Stimulated activated naive CD8-positive, alpha-beta T cell treated with anti-CD3 and anti-CD28 coated beads, Interleukin-15, Interleukin-2, amounts not matched to agents 100 U/mL and 50 U/mL, for 24 hours (primary cell): ENCODE measurements at places on chromosomes 16 and 17.

GRCh38 chr17:28313841-28314240, 5.2 kb upstream of the TMEM97 start:
- DNase-seq = no peak

DNA sequence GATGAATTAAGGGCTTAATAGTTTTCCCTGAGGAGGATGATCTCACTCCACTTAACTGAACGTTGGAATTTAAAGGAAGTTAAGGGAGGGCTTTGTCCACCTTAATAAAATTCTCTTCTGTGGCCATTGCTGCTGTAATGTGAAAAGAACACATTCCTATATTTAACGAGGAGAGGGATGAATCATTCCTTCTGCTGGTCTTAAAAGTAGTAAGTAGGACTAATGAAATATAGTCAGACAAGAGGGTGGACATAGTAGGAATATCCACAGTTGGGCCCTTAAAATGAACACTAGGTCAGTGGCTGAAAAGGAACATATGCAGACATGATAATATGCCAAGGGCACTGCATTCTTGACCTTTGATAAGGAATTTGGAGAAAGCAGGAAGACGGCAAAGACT, 405.6 kb downstream of the PMP22 start:
- DNase-seq = no peak

DNA sequence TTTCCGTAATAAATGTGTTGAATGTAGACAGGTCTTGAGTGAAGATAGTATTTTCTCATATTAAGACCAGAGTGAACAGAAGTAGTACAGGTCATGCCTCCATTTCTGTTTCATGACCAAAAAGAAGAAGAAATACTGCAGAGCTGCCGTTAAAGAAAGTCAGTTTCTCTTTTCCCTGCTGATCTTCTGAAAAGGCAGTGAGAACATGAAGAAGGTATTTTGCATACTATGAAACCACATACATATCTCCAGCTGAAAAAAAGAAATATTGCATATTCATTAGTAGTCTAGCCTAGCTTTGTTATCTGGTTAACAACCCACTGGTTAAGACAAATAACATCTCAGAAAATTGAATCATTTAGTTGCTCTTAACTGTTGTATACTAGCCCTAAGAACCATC, 138.4 kb downstream of the PHKB start:
- no peak for DNase-seq

- DNase-seq = no peak
These were observed 22.5 kb upstream of the TACO1 start for GRCh38 chr17:63578027-63578768.

DNA sequence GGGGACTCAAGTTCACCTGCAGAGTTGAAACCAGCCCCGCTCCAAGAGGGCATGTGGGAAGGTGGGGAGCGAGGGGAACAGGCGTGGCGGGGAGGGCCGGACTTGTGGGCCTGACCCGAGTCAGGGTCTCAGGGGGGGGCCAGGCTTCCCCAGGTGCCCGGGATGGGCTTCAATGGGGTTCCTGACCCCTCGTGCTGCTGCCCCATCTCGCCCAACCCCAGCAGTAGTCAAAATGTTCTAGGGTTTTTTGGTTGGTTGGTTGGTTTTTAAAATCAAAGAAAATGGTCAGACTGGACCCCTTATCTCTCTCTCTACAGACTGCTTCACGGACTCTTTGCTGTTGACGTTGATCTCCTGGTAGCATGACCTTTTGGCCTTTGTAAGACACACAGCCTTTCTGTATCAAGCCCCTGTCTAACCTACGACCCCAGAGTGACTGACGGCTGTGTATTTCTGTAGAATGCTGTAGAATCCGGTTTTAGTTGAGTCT, 69.5 kb downstream of the AMFR start:
- no peak for DNase-seq

DNA sequence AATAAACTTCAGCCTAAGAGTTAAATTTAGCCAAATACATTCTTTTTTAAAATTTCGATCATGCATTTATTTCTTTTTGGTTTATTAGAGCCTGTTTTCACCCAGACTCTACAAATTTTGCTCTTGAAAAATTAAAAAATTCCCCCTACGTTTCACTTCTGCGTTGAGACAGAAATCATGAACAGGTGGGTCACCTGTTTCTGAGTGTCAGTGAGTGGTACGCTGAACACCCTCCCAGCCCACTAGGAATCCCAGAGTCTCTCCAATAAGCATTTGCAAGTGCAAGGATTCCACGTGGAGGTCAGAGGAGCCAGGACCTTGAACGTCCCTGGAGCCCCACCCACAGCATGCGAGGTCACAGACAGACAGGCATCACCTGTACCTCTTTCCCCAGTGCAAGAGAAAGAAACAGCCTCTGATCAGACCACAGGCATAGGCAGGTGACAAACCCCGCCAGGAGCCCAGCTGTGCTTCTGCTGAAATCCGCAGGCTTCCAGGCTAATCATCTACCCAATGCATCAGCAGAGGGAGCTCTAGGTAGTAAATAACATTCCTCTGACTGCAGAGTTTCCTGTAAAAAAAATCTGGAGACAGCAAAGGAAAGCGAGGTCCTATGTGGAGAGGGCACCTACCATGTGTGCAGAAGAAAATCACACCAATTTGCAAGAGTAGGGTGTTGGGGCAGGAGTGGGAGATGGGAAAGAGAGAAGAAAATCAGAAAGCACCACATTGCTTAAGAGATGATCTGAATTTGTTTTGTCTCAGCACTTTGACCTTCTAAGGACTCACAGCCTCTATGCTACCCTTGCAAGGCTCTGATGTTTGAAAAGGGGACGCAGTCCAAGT, 5.9 kb upstream of the XYLT1 start:
- peak; percentile 30 for DNase-seq

GRCh38 chr17:6184508-6184907, 114.3 kb downstream of the WSCD1 start:
- DNase-seq = no peak

DNA sequence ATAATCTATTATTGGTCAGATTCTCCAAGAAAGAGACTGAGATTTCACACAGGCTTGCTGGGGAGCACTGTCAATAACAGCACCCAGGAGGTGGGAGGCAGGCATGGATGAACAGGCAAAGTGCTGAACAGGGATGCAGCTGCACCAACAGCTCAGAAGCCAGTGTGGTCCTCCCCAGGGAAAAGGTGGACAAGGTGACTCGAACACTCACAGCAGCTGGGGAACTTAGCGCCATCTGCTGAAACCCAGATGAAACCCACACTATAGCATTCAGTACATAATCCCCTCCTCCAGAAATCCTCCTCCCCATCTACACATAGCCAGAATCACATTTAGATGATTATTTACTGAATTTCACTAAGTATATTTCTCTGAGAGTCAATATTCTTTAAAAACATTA, 255.2 kb upstream of the WSB1 start:
- DNase-seq = no peak

- DNase-seq = no peak
These were observed 8.5 kb upstream of the SLC39A11 start for GRCh38 chr17:73101031-73101430.

DNA sequence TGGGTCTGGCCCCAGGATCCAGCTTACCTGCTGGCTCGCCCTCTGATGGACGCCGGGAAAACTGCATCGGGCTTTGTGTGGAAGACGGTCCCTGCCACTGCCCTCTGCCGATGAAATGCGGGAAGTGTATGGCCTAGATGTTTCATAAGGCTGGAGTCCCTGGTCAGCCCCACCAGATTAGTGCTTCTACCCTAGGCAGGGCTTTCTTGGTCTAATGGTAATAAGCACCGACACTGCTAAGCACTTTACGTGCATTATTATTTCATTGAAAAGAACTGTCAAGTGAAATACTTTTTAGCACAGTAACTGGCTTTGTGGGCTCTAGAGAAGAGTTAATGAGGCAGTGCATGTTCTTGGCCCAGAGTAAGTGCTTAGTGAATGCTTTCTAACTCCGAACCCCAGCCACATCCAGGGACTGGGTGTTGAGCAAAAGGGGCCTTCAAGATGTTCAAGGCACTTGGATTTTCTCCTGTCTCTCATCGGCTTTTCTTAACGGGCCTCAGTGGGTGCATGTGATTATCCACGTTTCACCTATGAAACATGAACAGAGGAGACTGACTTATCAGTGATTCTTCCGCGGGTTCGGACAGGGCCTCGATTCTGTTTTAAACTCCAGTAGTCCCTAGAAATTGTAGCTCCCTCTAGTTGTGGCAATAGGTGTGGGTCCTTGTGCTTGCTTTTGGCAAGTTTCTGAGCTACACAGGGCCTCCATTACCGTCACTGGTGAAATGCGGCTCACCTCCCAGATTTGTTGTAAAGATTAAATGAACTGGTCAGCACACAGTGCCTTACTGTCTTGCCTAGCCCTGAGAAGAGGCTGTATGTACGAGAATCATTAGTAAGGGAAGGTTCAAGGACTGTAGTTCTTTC, 6.6 kb downstream of the TRAF4 start:
- DNase-seq = peak; percentile 93

GRCh38 chr16:70703041-70703834, 17.4 kb upstream of the MTSS2 start:
- DNase-seq = no peak

- no peak for DNase-seq
These were observed 170.2 kb downstream of the HS3ST3B1 start for GRCh38 chr17:14471052-14471451.

DNA sequence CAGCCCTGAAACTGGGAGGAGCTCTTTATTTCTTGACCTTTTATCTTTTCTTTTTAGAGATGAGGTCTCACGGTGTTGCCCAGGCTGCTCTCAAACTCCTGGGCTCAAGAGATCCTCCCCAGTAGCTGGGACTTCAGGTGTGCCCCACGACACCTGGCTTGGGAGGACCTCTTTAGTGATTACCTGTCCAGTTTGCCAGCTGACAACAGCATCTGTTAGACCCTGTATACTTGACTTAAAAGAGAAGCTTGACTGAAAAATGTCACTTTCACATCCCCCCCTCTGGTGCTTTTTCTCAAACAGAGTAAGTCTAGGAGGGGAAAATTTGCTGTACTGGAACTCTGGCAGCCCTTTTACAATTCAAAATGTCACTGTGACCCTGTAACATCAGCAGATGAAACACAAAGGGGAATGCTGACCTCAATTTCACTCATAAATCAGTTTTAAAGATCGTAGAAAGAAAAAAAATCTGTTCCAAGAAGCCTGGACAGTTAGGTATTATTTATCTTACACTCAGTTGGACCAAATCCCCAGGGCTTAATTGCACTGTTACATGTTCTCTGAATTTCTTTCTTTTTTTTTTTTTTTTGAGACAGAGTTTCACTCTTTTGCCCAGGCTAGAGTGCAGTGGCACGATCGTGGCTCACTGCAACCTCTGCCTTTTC, 1.8 kb upstream of the ERN1 start:
- DNase-seq = no peak
